PC-3 (cell line): ENCODE measurements at places on chromosomes 3 and 15. TPM values are rescaled to one million over a fixed set of nuclear protein-coding genes. Genes with fewer than 3 reads are reported as not detected.

- no peak overlapping the region for H3K4me3 ChIP-seq
- DNase-seq, result no peak
- no peaks in the 10 kb centered on the region for H3K4me1 ChIP-seq
- H3K36me3 ChIP-seq, result no peaks in the 10 kb centered on the region
- no peak overlapping the region for H3K27ac ChIP-seq
- peaks cover 25% of the 10 kb centered on the region; the same call in 1 of the 2 replicates for H3K27me3 ChIP-seq
Measured at GRCh38 chr15:98514034-98514622, 134.2 kb upstream of the IGF1R start.

DNA sequence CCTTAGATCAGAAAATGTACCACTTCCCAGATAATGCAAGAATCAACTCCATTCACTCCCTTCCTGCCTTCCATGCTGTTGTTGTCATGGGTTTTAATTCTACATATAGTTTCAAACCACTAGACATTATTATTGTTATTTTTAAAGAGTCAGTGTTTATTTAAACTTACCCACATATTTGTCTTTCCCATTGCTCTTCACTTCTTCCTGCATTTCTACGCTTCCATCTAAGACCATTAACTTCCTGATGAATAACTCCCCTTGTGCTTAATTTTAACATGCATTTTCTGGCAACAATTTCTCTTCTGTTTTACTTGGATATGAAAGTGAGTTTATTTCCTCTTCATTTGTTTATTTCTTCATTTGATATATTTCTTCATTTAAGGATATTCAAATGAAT, 127.1 kb upstream of the FHIT start:
- no peak overlapping the region for H3K27ac ChIP-seq

DNA sequence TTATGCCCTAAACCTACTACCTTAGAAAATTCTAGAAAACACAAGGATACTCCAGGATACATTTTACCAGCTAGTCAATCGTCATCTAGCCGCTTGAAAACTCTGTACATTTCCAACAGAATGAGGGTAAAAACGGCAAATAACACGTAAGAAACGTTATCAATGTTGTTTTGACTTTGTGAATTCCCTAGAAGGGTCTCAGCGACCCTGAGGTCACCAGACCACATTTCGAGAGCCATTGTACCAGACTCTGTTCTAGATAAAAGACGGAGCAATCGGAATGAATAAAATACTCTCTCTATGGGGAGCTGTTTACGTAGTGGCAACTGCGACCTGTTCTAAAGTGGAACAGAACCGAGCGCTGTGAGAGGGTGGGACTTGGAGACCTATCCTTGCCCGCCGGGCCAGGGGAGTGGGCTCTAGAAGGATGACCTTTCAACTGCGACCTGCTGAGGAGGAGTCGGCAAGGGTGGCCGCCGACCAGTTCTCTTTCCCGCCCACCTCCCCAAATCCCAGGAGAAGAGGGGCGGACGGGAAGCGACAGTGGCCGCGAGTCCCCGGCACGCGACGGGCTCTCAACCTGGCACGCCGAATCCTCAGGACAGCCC, 778 bp upstream of the AP4E1 start:
- H3K36me3 ChIP-seq, result peaks cover 2% of the 10 kb centered on the region; the same call in 1 of the 2 replicates
- no peak overlapping the region for H3K27ac ChIP-seq
- DNase-seq, result peak; percentile 15
- H3K4me1 ChIP-seq, result peaks cover 7% of the 10 kb centered on the region; the same call in 1 of the 2 replicates

ZSCAN29 gene
- total RNA-seq, result 16.8 and 28.0 TPM in 2 replicates

PATL2 gene
- 0.15 TPM in 1 of 2 replicates, not detected in the other for total RNA-seq

DAPK2 gene
- 1.4 and 5.2 TPM in 2 replicates for total RNA-seq

OR5K2 gene
- total RNA-seq, result not detected in 2 replicates
